ENCODE measurements at places on chromosomes 13 and 19.

GRCh38 chr13:62625214-62625881 lies 1209.7 kb upstream of the PCDH20 start:
- DNase-seq, result no peak

GRCh38 chr13:96090240-96091101 lies 564 bp downstream of the HS6ST3 start:
- no peak for DNase-seq

GRCh38 chr13:98195054-98195791 lies 18.2 kb upstream of the RNF113B start:
- no peak for DNase-seq

- no peak for DNase-seq
Observed at GRCh38 chr13:57630661-57631595, 616 bp upstream of the PCDH17 start.

DNA sequence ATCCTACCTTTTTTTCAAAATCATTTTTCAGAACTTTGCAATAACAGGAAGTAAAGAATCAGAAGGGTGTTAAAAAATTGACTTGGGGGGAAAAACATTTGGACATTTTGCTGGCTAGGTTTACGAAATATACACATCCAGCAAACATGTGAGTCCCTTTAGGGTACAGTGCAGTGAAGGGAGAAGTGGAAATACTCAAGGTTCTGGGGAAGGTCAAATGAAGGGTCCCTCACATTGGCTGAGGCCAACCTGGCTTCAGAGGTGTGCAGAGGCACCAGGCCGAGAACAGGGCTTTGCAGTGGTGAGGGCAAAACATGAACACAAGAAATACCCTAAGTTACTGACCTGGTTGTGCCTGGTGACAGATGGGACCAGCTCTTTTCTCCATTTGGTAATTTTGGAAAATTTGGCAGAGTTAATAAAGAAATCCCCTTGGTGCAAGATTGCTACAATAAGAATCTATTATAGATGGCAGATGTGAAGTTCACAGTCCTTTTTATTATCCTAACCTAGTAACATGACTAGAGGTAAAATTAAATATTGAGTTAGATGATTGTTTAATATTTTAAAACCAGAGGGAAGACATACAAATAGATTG lies 1.5 kb upstream of the UPF3A start:
- DNase-seq, result no peak
